ENCODE measurements at places on chromosomes 2 and 18.

DNA sequence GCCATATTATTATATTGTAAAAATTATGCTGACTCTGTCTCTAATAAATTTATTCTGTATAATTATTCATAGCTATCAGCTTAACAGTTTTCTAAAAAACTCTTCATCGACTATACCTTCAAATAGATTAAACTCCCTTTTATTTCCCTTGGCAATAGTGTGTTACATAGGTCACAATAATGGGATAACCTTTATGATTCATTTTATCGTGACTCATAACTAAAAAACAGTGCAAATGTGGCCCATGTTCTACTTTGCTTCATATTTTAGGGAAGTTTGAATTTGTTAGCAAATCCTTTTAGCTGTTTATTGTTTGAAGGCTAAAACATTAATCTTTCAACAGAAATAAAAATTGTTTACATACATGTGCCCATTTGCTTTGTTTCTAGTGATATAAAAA lies 783.2 kb upstream of the CDH2 start:
- no peak for DNase-seq

GRCh38 chr18:48862132-48862531 lies 88.6 kb downstream of the SMAD7 start:
- DNase-seq, result no peak

- DNase-seq, result no peak
Observed at GRCh38 chr2:104851291-104852089, 2.4 kb upstream of the POU3F3 start.

- no peak for DNase-seq
Observed at GRCh38 chr2:10828346-10828745, 15.8 kb upstream of the PDIA6 start.

GRCh38 chr2:108923736-108924579 lies 65.1 kb downstream of the EDAR start:
- DNase-seq, result no peak

DNA sequence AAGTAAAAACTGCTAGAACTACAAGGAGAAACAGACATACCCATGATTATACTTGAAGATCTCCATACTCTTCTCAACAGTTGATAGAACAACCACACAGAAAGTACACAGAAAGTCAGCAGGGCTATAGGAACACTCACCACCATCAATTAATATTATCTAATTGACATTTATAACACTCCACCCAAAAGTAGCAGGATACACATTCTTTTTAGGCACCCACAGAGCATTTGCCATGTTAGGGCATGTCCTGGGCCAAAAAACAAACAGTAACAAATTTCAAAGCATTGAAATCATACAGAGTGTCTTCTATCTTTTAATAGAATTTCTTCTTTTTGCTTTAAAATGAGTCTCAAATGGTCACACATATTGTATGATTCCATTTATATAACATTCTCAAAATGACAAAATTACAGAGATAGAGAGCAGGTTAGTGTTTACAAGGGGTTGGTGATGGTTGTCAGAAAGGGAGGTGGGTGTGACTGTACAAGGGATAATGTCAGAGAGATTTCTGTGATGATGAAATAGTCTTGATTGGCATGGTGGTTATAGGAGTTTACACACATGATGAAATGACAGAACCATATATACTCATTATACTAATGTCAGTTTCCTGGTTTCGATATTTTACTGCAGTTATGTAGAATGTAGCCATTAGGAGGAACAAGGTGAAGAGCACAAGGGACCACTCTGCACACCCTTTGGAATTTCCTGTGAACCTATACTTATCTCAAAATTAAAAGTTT lies 82.8 kb downstream of the NCK2 start:
- DNase-seq, result no peak

- DNase-seq, result no peak
Observed at GRCh38 chr2:225013425-225014365, 28.6 kb downstream of the DOCK10 start.

DNA sequence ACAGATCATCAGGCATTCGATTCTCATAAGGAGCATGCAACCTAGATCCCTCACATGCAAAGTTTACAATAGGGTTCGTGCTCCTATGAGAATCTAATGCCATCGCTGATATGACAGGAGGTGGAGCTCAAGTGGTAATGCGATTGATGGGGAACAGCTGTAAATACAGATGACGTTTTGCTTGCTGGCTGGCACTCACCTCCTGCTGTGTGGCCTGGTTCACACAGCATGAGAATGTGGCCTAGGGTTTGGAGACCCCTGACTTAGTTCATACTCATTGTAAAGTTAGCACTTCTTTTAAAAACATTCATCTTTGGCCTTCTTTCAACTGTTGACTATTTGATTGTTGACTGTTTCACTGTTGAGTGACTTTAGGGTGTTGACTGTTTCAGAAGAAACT lies 8.7 kb upstream of the CHMP1B start:
- no peak for DNase-seq

GRCh38 chr2:160289831-160290230 lies 89.8 kb upstream of the ITGB6 start:
- no peak for DNase-seq

- no peak for DNase-seq
Observed at GRCh38 chr2:121219866-121220265, 65.1 kb downstream of the TFCP2L1 start.

DNA sequence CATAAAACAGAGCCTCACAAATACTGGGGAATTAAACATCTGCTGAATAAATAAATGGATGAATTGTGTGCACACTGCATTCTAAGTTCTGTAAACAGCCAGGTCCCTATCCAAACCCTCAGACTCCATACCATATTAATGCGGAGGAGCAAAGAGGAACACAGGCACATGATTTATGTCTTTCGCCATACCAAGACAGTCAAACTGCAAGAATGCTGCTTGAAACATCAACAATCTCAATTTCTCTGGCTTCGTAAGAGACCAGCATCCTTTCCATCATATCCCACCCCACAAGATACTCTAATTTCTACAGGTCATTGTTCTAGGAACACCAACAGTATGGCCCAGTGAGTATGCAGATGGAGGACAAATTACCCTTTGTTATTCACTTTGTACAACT lies 15.0 kb downstream of the KANSL3 start:
- DNase-seq, result no peak

DNA sequence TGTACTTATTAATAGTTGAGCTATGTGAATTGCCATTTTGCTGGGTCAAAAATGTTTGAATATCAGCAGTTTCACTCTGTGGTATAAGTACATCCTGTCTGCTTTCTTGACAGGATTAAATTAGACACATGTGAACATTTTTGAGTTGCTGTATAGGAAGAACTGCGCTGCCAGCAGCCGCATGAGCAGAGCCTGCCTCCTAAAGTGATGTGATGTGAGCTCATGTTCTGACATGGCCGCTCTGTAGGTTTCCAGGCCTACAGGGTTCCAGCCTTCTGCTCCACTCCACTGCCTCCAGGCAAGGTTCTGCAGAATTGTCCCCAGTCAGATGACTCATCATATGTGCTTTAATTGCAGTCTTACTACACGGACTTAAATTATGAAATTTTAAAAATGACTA lies 119.7 kb upstream of the NFATC1 start:
- DNase-seq, result no peak

DNA sequence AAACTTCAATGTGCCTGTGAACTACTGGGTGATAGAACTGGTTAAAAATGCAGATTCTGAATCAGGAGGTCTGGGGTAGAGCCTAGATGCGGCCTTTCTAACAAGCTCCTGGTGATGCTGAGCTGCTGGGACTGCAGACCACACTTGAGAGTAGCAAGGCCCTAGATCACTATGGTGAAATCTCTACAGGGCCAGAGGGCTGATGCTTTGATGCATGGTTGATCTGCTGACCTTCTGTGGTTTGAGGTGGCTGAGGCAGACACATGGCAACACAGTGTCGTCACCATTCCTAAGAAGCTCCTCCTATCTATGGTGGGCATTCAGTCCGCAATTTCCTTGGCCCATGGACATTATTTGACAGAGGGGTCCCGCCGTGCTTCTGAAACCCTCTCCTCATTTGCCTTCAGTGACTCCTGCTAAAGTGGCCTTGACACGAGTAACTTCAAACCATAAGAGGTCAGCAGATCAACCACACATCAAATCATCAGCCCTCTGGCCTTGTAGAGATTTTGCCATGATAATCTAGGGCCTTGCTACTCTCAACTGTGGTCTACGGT lies 19.8 kb downstream of the CCDC68 start:
- DNase-seq, result no peak

DNA sequence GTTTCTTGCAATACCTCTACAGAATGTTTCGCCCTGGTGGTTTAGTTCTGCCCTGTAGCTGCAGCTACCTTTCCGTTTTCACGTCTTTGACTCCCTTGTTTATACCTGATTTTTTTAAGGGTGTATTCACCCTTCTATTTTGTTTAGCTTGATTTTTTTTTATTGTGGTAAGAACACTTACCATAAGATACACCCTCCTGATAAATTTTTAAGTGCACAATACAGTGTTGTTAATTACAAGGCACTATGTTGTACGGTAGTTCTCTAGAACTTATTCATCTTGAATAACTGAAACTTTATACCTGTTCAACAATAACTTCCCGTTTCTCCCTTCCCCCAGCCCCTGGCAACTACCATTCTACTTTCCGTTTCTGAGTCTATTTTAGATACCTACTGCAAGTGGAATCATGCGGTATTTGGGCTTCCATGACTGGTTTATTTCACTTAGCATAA lies 48.9 kb upstream of the NABP1 start:
- DNase-seq, result no peak

GRCh38 chr2:169046440-169047151 lies 15.5 kb upstream of the ABCB11 start:
- no peak for DNase-seq

DNA sequence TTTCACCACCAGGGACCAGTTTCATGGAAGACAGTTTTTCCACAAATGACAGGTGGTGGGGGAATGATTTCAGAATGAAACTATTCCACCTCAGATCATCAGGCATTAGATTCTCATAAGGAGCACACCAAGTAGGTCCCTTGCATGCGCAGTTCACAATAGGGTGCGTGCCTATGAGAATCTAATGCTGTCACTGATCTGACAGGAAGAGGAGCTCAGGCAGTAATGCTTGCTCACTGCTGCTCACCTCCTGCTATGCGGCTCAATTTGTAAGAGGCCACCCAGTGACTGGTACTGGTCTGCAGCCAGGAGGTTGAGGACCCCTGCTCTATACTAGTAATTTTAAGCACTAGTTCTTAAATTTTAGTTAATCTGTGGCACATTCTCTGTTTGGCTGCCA lies 107.8 kb downstream of the IKZF2 start:
- DNase-seq, result no peak

- no peak for DNase-seq
Observed at GRCh38 chr2:233979748-233980147, 62.6 kb downstream of the TRPM8 start.

DNA sequence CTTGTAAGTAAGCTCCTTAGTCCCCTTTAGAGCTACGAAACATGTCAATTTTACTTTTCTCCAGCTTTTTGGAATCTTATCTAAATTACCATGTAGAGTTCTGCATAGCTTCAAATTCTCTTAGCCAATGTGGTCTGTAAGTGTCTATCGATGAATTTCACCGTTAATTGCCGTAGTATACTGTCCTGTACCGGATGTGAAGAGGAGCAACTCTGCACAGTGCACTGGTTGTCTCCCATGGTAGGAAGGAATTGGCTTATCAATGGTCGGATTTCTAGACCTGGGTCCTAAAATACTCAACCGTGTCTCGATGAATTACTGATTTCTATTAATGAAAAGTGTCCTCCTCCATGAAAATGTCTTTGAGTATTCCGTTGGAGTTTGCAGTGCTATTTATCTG lies 1.9 kb downstream of the NOP58 start:
- DNase-seq, result no peak

GRCh38 chr2:13089971-13090370 lies 373.2 kb downstream of the TRIB2 start:
- no peak for DNase-seq

DNA sequence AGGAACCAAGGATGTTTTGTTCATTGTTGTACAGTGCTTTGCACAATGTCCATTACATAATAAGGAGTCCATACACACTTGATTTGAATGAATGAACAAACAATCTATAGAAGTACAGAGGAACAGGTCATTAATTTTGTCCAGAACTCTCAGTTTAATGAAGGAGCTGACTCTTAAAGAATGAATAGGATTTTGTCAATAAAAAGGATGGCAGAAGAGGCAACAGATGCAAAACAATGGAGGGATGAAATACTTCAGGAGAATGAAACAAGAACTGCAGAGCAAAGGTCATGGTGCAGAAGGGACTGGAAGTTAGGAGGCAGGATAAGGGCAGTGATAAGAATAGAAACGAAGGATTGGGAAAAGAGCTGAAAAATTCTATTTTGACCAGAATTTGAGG lies 28.7 kb upstream of the COL5A2 start:
- no peak for DNase-seq

DNA sequence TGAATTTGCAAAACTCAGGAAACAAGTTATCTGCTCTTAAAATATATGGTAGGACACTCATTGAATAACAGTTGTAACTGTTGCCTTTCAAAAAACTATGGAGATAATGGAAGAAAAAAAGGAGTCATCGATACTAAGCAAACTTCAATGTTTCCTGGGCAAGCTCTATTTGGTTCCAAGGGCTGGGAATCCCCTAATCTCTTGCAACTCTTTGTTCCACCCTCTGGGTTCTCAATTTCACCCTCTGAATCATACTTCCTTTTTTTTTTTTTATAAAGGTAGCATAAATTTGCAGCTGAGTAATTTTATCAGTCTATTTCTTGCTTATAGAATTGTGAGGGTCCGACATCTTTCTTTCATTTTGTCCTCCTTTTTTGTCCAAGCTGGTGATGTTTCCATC lies 36.7 kb downstream of the SLC9A4 start:
- no peak for DNase-seq

DNA sequence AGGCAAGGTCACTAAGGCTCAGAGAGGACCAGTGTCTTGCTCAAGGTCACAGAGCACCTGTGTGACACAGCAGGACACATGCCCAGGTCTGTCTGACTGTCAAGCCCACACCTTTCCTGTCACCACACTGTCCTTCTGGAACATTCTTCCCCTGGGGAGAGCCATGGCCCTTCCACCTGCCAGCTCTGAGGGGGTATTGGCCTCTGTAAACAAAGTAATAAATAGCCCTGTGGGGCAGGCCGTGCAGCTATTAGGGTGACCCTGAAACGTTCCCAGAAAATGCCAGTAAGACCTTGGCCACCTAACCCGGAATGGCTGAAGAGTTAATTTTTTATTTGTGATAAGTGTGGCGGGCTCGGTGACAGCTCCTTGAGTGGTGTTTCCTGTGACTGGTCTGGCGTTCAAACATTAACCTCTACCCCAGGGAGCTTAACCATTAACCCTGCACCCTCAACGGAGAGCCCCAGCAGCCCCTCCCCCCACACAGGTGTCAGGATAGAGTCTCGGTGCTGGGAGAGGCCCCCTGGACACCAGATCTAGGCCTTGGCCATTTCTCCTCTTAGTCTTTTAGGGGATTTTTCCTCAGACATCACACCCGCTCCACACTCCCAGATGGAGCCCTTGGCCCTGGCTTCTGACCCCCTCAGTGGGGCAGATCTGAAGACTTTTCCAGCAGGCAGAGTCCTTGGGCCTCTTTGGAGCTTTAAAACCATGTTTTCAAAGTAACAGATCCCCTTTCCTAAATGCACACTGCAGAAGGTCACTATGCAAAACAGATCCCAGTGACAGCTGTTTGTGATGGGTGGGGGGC lies 36.6 kb downstream of the SCTR start:
- no peak for DNase-seq

All from urothelium cell line (cell line).